PC-3 (cell line): ENCODE measurements at places on chromosomes 4 and X. TPM values are rescaled to one million over a fixed set of nuclear protein-coding genes. Genes with fewer than 3 reads are reported as not detected.

DNA sequence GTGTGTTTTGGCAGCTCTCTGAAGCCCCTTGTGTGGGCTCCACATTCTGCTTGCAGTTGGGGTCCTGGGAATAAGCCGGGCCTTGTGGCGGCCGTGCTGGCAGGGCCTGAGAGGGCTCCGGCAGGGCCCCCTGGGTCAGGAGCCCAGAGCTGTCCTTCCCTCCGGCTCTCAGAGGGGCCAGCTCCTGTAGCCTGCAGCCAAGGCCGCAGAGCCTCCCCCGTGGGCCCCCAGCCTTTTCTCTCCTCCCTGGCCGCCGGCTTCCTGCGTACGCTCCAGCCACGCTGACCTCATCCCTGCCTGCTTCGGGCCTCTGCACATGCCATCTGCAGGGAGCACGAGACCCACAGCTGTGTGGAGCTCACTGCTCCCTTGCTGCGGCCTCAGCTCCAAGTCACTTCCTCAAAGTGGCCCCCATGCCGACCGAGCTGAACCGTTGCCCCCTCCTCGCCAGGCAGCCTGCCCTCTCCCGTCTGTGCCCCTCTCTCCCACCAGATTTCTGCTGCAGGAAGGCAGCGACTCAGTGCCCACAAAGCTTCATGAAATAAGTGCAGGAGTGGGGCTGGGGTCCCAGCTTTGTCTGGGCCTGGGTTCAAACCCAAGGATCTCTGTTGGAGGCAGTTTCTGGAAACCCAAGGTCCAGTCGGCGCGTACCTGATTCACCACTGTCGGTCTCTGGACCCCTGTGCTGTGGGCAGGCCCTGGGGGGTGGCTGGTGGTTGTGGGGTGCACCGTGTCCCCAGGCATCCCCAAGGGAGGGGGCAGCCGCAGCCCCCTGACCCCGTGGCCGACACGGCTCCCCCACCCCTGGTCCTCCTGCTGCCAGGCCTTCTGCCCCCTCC lies 57.1 kb upstream of the NKX1-1 start:
- H3K36me3 ChIP-seq: no peaks in the 10 kb centered on the region
- no peak for DNase-seq
- no peak overlapping the region for H3K27ac ChIP-seq
- H3K4me3 ChIP-seq: no peak overlapping the region
- H3K4me1 ChIP-seq: no peaks in the 10 kb centered on the region
- peaks cover 9% of the 10 kb centered on the region for H3K27me3 ChIP-seq

DNA sequence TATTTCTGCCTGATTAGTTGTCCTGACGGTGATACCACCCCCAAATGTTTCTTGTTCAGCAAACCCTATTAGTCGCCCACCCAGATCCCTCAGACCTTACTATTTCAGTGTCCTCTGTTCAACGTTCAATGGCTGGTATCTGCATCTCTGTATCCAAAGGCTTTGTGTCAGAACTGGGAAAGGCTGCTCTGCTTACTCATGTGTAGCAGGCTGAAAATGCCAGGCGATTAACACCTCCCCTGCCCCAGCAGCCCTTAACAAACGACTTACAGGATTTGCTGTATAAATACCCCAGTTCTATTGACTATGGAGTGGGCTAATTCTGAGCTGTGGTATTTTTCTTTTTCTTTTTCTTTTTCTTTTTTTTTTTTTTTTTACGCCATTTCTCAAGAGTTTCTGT lies 415.0 kb downstream of the ZNF674 start:
- peaks cover 8% of the 10 kb centered on the region; the same call in 1 of the 2 replicates for H3K4me1 ChIP-seq
- no peaks in the 10 kb centered on the region for H3K36me3 ChIP-seq
- H3K27me3 ChIP-seq: no peaks in the 10 kb centered on the region
- no peak overlapping the region for H3K27ac ChIP-seq
- no peak overlapping the region for H3K4me3 ChIP-seq

- no peak overlapping the region for H3K4me3 ChIP-seq
- no peaks in the 10 kb centered on the region for H3K27me3 ChIP-seq
- no peaks in the 10 kb centered on the region for H3K36me3 ChIP-seq
- H3K27ac ChIP-seq: no peak overlapping the region
Measured at GRCh38 chrX:31837445-31838049, 765.7 kb upstream of the FTHL17 start.

GRCh38 chr4:150215601-150216000 lies 137.4 kb downstream of the DCLK2 start:
- H3K27ac ChIP-seq: 0 out of 2 replicates have a peak overlapping the region, but pooled peaks have one; percentile 1
- peaks cover 28% of the 10 kb centered on the region for H3K4me1 ChIP-seq
- no peaks in the 10 kb centered on the region for H3K27me3 ChIP-seq
- H3K36me3 ChIP-seq: no peaks in the 10 kb centered on the region

Gene NLRP2B
- not detected in 2 replicates for total RNA-seq

DNA sequence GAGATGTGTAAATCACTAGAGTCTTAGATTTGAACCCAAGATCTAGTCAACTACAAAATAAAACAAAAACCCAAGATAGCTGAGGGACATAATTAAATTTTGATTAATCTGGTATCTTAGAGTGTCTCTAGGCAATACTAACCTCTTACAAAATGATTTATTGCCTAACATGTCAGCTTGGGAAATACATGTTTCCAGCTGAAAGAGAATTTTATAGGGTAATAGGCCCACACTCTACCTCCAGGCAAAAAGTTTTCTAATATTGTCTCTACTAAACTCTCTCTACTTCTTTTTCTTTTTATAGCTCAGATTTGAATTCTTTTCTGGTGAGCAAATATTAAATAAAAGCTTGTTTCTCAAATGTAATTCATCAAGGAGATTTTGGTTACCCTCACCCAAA lies 263.2 kb downstream of the IL15 start:
- H3K27ac ChIP-seq: no peak overlapping the region
- peaks cover 40% of the 10 kb centered on the region for H3K4me1 ChIP-seq
- no peaks in the 10 kb centered on the region for H3K36me3 ChIP-seq
- no peaks in the 10 kb centered on the region for H3K27me3 ChIP-seq

Gene PGAM4
- not detected in 2 replicates for total RNA-seq

Gene KDR
- total RNA-seq: 0.63 and 0.66 TPM in 2 replicates

GRCh38 chr4:150209140-150209829 lies 131.0 kb downstream of the DCLK2 start:
- no peak overlapping the region for H3K4me3 ChIP-seq
- peak; percentile 72 for DNase-seq
- H3K4me1 ChIP-seq: peaks cover 8% of the 10 kb centered on the region; the same call in 1 of the 2 replicates
- H3K27me3 ChIP-seq: no peaks in the 10 kb centered on the region
- no peaks in the 10 kb centered on the region for H3K36me3 ChIP-seq

GRCh38 chrX:110403441-110404238 lies 45.0 kb downstream of the RTL9 start:
- no peaks in the 10 kb centered on the region for H3K27me3 ChIP-seq
- no peak for DNase-seq
- H3K4me3 ChIP-seq: no peak overlapping the region
- H3K27ac ChIP-seq: peak overlapping the region; percentile 94
- H3K4me1 ChIP-seq: peaks cover 38% of the 10 kb centered on the region

DNA sequence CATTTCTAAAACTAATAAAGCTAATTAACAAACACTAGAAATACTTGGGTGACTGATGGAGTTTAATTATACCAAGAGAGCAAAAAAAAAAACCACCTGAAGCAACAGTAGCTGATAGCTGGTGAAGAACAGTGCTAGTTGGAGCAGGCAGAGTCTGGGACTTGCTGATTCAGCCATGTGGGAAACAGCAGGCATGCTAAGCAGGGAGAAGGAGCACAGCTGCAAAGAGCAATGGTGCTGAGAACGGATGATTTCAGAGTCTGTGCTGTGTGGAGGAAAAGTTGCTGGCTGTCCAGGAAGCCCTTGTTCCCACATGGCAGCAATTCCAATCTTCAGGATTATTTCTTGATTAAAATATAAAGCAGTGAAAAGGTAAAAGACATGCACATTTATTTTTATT lies 68.8 kb downstream of the NPY1R start:
- DNase-seq: no peak
- H3K4me3 ChIP-seq: no peak overlapping the region
- peaks cover 17% of the 10 kb centered on the region for H3K27me3 ChIP-seq
- no peak overlapping the region for H3K27ac ChIP-seq

Gene MND1
- 7.9 and 8.9 TPM in 2 replicates for total RNA-seq

DNA sequence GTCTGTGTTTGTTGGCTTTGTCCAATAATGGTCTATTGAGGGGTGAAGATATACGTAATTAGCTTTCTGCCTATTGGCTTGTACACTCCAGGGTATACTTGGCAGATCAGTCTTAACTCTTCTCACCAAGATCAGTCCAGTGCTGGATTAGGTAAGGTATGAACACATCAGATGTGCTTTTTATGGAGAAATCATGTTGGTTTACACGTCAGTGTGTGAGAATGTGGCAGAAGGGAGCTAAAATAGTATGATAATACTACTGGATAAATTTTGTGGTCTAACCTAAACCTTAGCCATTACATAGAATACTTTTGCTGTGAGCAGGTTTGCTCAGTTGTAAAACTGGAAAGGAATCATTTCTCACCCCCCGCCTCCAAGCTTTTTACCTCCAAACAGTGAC lies 4.2 kb downstream of the PDHA1 start:
- H3K27ac ChIP-seq: no peak overlapping the region
- peaks cover 12% of the 10 kb centered on the region; the same call in 1 of the 2 replicates for H3K4me1 ChIP-seq
- H3K36me3 ChIP-seq: peaks cover 31% of the 10 kb centered on the region; the same call in 1 of the 2 replicates
- no peaks in the 10 kb centered on the region for H3K27me3 ChIP-seq
- no peak for DNase-seq

Gene SRD5A3
- total RNA-seq: 15.2 and 24.0 TPM in 2 replicates

DNA sequence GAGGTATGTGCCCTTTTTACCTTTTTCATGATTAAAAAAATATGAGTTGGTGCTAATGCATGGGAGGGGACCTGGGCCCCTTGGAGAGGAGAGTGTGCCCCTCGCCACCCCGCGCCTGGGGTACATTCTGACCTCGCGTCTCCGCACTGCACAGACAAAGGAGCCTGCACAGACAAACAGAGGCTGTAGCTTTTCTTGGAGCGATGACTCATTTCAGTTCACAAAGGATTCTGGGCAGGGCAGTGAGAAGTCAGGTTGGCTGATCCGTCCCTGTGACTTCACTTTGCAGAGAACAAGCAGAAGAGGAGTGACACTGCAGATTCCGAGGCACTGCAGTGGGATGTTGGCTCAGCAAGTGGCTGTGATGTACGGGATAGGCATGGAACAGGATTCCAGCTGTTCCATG lies 82.9 kb downstream of the STOX2 start:
- H3K27me3 ChIP-seq: no peaks in the 10 kb centered on the region
- peak overlapping the region; percentile 72 for H3K27ac ChIP-seq
- H3K36me3 ChIP-seq: no peaks in the 10 kb centered on the region
- DNase-seq: peak; percentile 84

Gene NRK
- total RNA-seq: 0.73 and 0.86 TPM in 2 replicates

DNA sequence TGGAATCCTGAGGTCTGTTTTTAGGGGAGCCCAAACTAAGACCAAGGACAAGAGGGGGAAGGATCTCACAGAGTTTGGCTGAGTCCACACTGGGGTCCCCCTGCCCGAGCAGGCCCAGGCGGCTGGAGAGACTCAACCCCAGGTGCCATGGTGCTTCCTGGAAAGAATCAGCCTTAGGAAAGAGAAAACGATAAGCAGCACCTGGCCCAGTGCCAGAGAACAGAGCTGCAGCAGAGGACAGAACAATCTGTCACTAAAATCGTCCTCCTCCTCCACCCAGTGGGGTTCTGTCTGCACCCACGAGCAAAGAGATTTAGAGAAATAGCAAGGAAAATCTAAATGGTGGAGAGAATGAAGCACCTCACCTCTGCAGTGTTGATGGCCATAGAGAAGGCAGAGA lies 470.5 kb downstream of the BCOR start:
- no peak overlapping the region for H3K27ac ChIP-seq
- no peaks in the 10 kb centered on the region for H3K36me3 ChIP-seq
- H3K4me3 ChIP-seq: no peak overlapping the region
- DNase-seq: no peak
- no peaks in the 10 kb centered on the region for H3K27me3 ChIP-seq
- no peaks in the 10 kb centered on the region for H3K4me1 ChIP-seq

Gene PNCK
- 1.0 and 3.3 TPM in 2 replicates for total RNA-seq

Gene ITIH6
- total RNA-seq: not detected in 2 replicates

DNA sequence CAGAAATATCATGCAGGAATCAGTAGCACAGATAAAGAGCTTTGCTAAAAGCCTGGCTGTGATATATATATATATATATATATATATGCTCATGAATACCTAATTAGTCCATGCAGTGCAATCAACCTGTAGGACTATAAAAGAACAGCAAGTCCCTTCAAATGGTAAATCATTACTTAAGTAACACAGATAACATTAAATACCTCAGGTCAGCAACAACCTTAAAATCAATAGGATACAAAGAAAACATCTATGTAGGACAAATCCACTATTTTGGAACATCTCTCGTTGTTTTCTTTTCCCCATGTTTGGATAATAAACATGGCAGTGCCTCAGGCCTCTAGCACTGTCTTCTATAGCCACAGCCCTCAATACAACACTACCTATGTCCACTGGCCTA lies 106.6 kb downstream of the FNIP2 start:
- no peak overlapping the region for H3K4me3 ChIP-seq
- no peaks in the 10 kb centered on the region for H3K36me3 ChIP-seq
- H3K27me3 ChIP-seq: no peaks in the 10 kb centered on the region
- H3K27ac ChIP-seq: no peak overlapping the region
- H3K4me1 ChIP-seq: peaks cover 18% of the 10 kb centered on the region

Gene STK26
- total RNA-seq: 47.4 and 50.7 TPM in 2 replicates

DNA sequence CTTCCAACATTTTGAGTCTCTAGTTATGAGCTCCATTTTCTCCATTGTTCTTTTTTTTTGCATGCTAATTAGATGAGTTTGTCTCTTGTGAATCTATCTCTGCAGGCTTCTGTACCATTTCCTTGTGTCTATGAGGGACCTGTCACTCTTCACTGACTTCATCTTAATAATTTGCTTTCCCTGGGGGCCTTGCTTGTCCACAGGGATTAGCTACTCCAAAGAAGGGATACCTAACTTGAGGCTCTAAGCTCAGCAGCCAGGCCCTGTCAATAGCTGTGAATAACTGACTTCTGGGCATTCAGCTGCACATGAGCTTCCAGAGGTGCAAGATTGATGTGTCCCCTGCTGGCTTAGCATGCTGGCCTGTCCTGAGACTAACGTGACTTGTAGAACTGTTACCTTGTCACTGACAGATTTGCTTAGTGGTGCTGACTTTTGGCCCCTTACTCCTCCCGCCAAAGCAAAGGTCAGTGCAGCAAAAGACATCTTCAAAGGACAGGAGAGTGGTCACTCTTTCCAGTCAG lies 124.6 kb downstream of the AFF2 start:
- H3K27me3 ChIP-seq: no peaks in the 10 kb centered on the region
- no peaks in the 10 kb centered on the region for H3K4me1 ChIP-seq
- no peak overlapping the region for H3K27ac ChIP-seq
- H3K4me3 ChIP-seq: no peak overlapping the region
- H3K36me3 ChIP-seq: no peaks in the 10 kb centered on the region
- DNase-seq: no peak

GRCh38 chr4:187414716-187415115 lies 580.9 kb upstream of the ZFP42 start:
- no peak overlapping the region for H3K27ac ChIP-seq
- no peaks in the 10 kb centered on the region for H3K27me3 ChIP-seq
- no peaks in the 10 kb centered on the region for H3K4me1 ChIP-seq
- H3K36me3 ChIP-seq: no peaks in the 10 kb centered on the region
